ENCODE measurements at places on chromosomes 1 and 21.

DNA sequence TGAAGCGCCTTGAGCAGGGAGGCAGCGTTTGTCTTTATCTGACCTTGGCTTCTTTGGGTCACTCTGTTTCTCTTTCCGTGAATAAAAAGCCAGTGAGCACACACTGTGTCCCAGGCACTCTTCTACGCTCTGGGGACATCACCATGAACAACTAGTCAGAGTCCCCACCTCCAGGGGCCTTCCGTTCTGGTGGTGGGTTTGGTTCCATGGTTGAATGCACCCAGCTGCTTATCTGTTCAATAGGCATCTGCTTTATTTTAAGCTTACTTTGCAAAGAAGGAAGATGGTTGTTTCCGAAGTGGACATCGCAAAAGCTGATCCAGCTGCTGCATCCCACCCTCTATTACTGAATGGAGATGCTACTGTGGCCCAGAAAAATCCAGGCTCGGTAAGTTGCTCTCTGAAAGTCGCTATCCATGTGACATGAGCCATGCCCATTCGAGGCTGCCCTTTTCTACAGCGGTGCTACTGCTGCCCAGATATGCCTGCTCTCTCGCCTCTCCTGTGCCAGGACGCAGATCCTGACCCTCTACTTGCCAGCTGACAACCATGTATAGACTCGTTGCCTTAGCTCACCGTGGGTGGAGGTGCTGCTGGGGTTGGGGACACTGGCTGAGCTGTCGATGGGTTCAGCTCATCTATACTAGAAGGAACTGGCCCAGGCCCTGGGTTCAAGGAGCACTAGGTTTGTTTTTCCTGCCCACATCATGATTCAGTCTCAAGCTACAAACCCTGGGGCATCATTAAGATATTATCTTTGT lies 5.9 kb downstream of the MX1 start:
- DNase-seq = no peak

DNA sequence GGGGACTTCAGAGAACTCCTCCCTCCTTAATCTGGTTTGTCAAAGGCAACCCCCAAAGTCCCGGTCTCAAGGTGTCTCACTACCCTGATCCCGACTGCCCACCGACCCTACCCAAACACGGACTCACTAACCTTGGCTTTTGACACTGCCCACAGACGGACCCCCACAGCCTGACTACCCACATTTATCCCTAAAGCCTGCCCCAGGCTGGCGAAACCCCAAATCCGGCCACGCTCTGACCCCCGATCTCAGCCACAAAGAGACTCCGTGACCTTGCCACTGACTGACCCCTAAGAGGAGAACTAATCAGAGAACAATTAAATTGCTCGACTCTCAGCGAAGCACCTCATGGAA lies 5.2 kb downstream of the ID3 start:
- no peak for DNase-seq

- DNase-seq = no peak
Observed at GRCh38 chr1:176440176-176440575, 22.8 kb upstream of the PAPPA2 start.

DNA sequence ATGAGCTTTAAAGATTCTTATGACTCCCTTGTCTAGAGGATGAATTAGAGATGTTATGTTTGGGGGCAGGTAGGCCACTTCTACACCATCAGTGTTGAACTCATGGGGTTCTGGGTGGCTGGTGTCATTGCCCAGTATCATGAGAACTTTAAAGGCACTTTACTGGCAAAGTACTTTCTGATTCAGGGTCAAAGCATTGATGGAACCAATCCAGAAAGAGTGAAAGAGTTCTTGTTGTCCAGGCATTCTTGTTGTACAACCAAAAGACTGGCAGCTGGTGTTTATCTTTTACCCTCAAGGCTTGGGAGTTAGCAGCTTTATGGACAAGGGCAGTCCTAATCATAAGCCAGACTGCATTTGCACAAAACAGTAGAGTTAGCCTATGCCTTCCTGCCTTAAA lies 673.0 kb downstream of the USP25 start:
- no peak for DNase-seq

DNA sequence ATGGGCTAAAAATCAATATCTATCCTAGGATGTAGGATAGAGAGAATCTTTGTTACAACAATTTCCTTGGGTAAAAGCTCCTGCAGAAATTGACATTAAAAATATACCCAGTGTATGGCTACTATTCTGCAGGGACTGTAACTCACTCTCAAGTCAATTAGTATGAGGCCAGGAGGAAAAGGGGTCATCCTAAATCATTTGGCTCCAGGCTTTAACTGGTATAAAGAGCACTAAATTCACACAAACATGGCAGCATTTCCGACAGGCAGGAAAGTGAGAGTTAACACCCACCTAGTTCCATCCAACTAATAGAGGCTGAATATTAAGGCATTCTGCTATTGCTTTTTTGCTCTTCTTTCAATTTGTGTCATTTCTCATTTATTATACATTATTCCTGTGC lies 218.6 kb upstream of the C1orf87 start:
- DNase-seq = no peak

DNA sequence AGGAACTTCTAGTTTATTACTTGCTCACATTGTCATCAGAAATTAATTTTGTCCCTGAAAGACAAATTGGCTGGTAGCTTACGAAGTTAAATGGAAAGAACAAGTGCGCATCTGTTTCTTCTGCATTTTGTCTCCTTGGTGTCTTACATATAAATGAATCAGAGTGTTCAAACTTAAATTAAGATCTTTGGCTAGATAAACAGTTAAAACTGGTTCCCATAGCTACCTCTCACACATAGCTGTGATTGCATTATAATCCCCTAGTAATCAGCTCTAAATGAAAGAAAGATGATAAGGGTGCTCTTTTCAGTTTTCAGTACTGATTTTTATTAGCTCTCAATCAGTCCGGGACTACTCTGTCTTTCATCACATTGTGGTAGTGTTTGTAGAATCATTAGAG lies 124.2 kb upstream of the LMO4 start:
- DNase-seq = no peak

DNA sequence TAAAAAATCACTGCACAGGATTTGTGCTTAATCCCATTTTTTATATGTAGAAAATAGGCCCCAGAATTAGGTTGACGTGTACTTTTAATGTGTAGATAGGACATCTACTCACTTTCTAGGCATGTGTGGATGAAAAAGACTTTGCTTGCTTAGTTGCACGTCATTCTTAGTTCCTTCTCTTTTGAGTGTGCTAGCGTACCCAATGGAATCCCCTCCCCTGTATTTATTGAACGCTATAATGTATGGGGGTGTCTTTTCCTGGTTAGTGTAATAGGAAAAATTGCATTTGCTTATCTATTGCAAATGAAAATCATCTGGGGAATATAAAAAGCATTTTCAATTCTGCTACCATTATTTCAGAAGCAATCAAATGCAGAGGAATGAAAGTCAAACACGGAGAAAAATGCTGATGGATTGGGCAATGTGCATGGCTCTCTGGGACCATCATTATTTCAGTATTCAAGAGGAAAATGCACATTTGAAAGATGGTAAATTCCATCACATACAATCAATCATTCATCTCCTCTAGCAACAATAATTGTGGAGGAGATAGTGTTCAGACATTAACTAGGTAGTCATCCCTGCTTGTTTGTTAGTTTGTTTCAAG lies 277.0 kb upstream of the B3GALT2 start:
- no peak for DNase-seq

GRCh38 chr1:15314328-15315281 lies 67.6 kb downstream of the FHAD1 start:
- no peak for DNase-seq

- DNase-seq = peak; percentile 66
Observed at GRCh38 chr1:29793101-29793546, 556.8 kb downstream of the PTPRU start.

DNA sequence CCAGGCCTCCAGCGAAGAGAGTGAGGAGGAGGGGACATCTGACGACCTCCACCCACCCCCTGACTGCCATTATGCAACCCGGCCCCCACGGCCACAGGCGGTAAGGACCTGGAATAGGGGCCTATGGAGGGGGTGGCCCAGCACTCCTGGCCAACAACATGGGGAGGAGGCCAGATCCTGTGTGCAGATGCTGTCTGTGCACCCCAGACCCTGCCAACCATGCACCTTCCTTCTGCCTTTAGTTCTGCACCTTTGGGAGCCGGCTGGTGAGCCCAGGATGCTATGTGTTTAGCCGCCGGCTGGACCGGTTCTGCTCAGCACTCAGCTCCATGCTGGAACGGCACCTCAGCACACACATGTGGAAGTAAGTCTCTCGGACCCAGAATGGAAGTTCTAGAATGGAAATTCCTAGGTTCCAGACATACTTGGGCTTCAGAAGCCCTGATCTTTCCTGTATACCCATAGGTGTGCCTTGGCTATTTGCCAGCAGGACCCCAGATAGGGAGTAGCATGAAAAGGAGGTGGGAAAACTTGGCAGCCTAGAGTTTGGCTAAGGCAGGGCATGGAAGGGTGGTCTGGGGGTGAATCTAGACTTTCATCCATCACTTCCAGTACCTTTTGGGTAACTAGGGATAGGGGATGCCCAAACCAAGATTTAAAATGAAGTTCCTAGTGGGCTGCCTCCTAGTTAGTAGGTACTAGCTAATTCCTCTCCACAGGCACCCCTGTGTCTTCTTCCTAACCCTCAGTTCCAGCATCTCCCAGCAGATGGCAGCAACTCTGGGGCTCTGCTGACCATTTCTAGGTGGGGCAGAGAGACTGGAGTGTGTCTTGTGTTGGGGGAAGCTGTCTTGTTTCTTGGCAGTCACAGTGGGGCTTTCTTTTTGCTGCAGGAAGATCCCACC lies 3.6 kb upstream of the CYB561D1 start:
- DNase-seq = peak; percentile 81

DNA sequence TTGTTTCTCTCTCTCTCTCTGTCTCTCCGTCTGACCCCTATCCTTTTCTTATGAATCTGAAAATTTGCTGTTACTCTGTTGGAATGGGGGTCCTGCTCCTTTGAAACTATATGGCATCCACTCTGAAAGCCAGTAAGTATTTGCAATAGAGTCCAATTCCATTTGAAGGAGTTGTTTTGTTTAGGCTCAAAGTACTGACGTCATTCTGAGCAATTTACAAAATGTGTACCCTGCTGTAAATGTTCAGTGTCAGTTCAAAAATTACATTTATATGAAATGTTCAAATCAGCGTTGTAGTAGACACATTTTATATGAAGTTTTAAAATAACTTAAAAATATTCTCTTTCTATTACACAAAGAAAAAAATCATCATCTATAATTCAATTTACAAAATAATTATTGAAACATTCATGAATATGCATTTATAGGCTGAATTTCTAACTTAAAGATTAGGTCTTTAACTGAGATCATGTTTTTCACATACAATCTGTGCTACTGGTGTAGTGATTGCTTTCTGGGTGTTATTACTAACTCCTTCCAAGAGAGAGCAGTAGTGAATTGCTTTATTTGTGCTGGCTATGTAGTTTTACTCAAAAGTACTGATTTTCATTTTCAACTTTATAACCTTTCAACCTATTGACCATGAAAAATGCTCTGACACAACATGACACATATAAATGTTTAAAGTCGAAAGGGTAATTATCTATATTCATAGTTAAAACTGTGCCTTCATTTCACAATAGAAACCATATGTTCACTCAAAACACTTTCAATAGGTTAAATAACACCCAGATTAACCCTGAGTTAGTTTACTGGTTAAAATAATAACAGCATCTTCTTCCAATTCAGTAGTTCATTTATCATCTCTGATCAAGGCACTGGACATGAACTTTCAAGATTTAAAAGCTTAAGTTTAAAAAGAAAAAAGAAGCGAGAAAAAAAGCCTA lies 253.1 kb upstream of the ADGRL4 start:
- peak; percentile 58 for DNase-seq

DNA sequence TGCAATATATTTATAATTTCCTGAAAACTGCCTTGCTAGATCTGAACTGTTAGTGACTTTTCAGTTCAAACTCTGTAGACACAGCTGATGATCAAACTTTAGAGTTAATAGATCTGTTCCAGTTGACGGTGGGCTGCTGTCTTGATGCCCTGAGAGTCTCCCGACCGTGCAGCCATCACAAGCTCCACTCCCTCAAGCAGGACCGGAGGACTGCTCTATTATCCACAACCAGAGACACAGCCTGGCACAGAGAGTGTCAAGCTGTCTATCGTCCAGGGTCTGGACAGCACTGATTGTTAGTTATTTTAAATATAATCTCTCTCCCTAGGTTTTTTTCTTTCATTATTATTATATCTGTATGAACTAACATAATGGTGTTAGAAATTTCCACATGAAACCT lies 8.0 kb downstream of the CHODL start:
- DNase-seq = no peak

GRCh38 chr1:241776911-241777310 lies 71.1 kb upstream of the EXO1 start:
- no peak for DNase-seq

DNA sequence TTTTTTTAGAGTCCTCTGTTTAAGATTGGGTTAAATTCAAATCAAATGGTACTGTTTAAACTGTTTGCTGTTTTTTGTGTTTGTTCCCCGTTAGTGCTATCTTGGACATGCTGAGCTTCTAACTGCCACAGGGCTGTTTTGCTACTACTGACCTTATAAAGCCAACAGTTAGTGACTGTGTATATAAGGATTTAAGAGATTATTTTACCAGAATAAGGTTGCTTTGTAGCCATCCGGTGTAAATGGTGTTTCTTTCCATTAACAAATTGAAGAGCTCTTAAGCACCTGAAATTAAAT lies 37.0 kb downstream of the ZNF281 start:
- DNase-seq = no peak

- no peak for DNase-seq
Observed at GRCh38 chr1:204495078-204495753, 611 bp upstream of the PIK3C2B start.

DNA sequence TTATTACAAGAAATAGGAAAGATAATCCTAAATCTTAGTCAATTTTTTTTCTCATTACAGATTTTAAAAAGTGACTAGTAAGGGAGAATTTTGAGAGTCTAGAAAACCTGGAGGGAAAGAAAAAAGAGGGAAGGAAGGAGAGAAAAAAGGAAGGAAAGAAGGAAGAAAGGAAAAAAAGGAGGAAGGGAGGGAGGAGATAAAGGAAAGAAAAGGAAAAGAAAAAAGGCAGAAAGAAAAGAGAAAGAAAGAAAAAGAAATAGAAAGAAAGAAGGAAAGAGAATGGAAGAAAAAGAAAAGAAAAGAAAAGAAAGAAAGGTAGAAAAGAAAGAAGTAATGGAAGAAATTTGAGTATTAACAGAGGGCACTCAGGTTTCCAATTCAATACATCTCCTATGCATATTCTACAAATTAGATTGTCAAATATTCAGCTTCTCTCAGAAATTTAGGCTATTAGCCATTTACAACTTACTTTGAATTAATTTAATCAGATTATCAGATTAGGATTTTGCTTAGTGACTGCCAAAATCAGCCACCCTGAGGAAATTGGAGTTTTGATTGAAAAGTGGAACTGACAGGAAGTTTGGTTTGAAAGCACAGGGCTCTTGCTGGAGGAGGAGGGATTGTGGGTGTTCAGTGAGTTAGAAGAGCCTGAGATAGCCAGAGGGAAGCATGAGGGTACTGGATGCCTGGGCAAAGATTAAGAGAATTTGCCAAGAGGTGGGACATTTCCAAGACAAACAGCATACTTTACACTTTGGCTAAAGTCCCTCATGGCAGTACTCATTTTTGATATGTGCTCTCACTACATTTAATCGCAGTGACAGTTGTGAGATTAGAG lies 677.8 kb downstream of the USP25 start:
- no peak for DNase-seq

Data from AG08395 (cell line).